Stimulated activated CD4-positive, alpha-beta T cell treated with anti-CD3 and anti-CD28 coated beads, TNF-alpha, amount 100 ng/mL, for 24 hours (primary cell): ENCODE measurements at places on chromosomes 2 and 18.

DNA sequence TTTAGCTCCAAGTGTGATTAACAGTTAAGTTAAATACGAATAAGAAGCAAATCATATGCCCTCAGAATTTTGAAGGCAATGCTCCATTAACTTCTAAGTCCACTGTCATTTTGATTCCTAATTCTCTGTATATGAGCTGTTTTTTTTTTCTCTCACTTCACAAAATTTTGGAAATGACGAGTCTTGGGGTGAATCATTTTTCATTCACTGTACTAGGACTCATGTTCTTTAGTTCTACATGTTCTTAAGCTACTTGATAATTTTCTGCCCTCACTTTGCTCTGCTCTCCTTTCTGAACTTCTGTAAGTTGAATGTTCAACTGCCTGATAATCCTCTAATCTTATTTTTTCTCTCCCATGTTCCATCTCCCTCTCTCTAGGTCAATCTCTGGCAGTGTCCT is 141.0 kb downstream of the THADA start:
- no peak for DNase-seq

DNA sequence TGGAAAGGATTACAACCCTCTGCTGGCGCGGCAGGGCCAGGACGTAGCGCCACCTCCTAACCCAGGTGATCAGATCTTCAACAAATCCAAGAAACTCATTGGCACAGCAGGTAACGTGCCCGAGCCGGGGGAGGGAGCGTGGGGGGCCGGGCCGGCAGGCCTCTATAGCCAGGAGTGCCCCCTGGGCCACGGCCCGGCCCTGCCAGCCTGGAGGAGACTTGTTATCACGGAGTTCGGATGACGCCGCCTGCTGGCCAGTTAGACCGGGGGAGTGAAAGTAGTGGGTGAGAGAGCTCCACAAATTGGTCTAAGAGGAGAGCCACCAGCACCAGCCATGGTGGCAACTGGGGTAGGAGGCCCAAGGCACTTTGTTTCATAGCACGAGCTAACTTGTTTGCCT is 8.6 kb upstream of the TMEM214 start:
- no peak for DNase-seq

- DNase-seq, result no peak
Measured at GRCh38 chr18:2111456-2111855, 459.8 kb downstream of the METTL4 start.

DNA sequence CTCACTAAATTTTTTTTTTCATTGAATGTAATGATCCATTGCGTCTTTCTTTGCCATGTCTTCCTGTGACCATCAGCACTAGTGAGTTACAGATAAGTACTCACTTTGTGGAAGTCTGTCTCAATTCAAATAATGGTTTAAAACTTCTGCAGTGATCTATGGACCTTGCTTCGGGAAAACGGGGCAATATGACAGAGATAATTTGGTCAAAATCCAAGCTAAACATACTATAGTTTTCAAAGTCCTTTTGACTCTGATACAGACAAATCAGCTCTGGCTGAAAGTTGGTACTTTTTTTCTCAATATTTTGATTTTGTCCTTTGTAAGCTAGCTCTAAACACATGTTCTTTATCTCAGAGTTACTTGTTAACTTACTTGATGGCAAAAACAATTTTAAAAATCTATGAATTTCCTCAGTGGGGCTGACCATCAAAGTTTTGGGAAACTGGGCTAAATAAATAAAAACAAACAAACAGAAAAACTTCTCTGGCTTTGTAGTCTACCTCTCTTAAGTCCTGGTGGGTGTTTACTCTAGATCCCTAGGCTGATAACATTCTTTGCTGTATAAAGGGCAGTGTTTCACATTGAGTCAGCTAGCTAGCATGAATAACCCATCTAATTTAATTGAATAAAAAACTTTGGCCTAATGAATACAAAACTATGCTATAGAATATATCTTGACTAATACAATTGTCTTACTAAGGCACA is 327.6 kb downstream of the RDH14 start:
- no peak for DNase-seq

- DNase-seq, result no peak
Measured at GRCh38 chr2:200578778-200579177, 7.0 kb upstream of the AOX1 start.

DNA sequence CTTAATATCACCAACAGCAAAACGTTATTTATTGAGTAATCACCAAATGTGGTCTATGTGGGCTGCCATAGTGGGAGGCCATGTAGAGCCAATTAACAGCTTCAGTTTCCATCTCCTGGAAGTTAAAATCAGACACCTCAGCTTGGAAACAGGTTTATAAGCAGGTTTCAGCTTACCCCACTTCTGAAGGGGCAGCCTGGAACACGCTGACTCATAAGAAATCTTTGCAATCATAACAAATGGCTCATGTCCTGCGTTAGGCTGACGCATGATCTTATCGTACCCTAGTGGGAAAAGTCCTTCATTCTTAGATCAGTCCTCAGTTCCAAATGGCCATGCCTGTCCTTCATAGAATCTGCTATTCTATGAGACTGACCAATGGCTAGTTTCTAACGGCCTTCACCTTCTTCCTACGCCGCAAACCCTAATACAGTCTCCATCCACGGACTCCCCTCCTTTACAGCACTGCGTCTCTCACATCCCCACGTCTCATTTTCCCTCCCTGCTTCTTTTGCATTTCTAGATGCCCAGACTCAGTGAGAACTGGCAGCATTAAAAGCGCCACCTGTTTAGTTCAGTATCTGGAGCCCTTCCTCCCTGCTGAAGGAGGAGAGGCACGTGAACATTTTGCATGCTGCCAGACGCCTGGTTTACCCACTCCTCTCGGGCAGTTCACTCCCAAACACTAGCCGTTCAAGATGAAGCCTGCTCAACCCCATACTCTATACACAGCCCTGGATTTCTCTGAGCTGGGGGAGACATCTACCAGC is 24.2 kb upstream of the BZW1 start:
- peak; percentile 12 for DNase-seq

DNA sequence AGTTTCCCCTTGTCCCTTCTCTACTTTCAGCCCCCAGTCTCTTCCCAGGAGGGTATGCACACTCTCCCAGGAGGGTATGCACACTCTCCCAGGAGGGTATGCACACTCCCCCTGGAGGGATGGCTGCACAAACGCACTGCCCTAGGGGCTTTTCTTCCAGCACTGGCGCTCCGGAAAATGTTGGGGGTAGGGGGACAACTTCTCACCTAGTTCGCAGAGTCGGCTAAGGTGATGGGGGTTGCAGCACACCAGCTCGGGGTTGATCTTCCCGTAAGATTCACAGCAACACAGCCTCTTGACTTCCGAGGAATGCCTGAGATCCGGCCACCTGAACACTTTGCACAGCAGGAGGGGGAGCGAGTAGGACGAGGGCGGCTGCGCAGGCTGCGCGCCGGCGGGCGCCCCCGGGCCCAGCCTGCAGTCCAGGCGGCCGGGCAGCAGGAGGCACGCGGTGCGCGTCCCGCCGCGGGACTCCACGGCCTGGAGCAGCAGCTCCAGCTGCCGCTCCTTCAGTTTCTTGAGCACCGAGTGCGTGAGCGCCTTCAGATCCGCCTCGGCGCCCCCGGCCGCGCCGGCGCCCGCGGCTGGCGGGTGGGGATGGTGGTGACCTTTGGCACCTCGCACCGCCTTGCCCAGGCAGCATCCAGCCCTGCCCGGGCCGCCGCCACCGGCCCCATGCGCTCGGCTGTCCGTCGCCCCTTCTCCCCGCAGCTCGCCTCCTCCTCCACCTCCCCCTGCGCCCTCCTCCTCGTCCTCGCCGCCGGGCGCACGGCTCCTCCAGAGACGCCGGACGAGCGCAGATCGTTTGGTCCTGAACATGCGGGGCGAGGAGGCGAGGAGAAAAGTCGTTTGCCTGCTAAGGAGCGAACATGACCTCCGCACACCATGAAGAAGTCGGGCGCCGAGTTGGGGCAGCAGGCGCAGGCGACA is 894 bp downstream of the SMAD7 start:
- DNase-seq, result peak; percentile 36

DNA sequence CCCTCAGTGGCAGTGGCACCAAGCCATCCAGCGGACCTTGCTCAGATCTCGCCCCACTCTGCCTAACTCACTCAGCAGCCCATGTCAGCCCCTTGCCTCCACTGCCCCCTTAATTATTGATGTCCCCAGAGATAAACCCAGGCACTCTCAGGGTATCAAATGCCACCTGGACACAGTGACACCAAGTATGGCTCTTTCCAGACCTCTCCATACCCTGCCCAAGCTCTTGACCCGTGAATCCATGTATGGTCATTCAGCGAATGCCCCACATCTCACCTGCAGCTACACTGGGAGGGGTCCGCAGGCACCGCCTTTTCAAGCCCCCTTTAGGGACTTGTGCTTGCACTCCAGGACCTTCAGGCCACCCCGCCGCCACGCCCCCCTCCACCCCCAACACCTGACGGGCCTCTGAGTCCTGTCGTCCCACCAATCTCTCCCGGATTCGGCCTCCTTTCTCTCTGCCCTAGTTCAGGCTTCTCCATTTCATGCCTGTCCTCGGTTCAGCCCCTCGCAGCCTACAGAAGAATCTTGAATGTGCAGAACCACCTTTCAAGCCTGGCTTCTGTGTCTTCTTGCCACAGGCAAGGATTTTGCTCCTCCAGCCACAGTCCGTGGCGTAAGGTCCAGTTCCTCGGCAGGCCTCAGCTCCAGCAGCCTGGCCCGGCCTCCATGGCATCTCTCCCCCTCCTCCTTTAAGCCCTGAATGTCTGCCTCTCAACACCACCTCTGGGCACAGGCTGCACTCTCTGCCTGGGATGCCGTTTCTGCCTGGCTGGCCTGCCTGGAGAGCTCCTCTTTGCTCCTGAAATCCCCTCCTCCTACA is 54.1 kb upstream of the ODC1 start:
- DNase-seq, result no peak

- DNase-seq, result no peak
Measured at GRCh38 chr18:27604583-27604982, 419.5 kb upstream of the CHST9 start.

DNA sequence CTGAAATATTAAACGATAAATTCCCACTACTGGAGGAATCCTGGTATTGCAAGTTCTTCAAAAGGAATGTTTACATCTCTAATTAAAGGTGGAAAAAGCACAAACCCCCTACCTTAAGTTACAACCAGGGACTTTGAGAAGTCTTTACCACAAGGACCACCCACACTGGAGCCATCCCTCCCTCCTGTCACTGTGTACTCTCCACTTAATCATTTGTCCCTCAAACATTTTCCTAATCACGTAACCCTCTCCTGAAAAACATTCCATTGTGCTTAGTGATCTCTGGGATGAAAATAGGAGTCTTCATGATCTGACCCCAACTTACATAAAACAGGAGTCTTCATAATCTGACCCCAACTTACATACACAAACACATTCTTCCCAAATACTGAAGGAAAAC is 85.7 kb downstream of the SUCLG1 start:
- DNase-seq, result no peak

GRCh38 chr2:234694244-234695013 is 197.5 kb upstream of the ARL4C start:
- DNase-seq, result no peak

GRCh38 chr2:126799301-126799700 is 99.4 kb upstream of the TEX51 start:
- DNase-seq, result no peak

GRCh38 chr18:31721601-31722000 is 37.2 kb upstream of the B4GALT6 start:
- DNase-seq, result no peak

DNA sequence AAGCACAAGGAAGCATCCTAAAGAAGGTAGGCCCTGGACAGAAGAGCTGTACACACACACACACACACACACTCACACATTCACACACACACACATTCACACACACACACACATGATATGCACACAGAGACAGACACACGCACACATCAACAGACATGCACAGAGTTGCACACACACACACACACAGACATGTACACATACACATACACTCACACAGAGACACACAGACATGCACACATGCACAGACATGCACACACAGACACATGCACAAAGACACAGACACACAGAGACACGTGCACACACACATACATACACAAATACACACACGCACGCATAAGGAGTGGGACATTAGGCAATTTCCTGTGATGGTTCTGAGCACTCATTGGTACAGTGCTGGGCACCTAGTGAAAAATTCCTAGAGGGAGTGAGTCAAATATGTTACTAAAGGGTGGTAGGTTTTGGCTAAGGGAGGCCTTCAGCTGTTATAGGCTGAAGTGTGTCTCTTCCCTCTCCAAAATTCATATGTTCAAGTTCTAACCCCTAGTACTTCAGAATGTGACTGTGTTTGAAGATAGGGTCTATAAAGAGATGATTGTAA is 26.4 kb downstream of the THNSL2 start:
- no peak for DNase-seq

GRCh38 chr2:142907653-142908052 is 30.2 kb downstream of the KYNU start:
- DNase-seq, result no peak

GRCh38 chr2:201908901-201909300 is 102.6 kb downstream of the CDK15 start:
- no peak for DNase-seq

DNA sequence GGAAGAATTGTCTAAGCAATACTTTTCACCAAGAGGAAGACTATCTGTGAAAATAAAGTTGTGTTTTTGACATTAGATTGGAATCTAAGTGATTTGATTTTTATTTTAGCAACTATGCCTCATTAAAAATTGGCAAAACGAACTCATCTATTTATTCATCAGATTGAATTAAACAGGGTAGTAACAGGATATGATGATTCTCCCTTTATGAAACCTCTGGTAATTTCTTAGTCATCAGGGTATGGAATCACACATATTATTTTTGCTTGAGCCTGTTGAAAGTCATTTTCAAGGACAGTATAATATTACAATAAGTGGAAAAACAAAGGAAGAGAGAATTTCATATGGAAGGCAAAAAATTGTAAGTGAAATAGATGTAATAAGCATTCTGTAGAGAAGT is 22.0 kb downstream of the ZNF804A start:
- DNase-seq, result no peak

GRCh38 chr2:183995632-183996031 is 602.7 kb upstream of the ZNF804A start:
- DNase-seq, result no peak
